ENCODE measurements at places on chromosomes 12 and 14. TPM values are rescaled to one million over a fixed set of nuclear protein-coding genes. Genes with fewer than 3 reads are reported as not detected.

DNA sequence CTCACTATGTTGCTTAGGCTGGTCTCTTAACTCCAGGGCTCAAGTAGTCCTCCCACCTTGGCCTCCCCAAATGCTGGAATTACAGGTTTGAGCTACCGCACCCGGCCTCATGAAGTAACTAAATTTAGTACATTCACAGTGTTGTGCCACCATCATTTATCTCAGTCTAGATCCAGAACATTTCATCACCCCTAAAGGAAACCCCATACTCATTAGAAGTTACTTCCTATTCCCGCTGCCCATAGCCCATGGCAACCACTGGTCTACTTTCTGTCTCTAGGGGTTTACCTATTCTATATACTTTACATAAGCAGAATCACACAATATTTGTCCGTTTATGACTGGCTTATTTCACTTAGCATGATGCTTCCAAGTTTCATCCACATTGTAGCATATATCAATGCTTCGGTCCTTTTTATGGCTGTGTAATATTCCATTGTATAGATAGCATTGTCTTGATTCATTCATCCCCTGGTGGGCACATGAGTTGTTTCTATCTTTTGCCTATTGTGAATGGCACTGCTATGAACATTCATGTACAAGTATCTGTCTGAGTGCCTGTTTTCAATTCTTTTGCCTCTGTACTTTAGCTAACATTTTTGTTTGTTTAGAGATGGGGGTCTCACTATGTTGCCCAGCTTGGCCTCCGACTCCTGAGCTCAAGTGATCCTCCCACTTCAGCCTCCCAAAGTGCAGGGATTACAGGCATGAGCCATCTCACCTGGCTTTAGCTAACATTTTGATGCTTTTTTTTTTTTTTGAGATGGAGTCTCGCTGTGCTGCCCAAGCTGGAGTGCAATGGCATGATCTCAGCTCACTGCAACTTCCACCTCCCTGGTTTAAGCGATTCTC lies 10.2 kb upstream of the SH2B3 start:
- DNase-seq: no peak

GRCh38 chr12:4483885-4484823 lies 38.5 kb upstream of the FGF6 start:
- no peak for DNase-seq

- DNase-seq: no peak
These were observed 581.9 kb downstream of the ALG10 start for GRCh38 chr12:34604227-34604626.

GRCh38 chr12:115574826-115575225 lies 702.7 kb downstream of the MED13L start:
- no peak for DNase-seq

DNA sequence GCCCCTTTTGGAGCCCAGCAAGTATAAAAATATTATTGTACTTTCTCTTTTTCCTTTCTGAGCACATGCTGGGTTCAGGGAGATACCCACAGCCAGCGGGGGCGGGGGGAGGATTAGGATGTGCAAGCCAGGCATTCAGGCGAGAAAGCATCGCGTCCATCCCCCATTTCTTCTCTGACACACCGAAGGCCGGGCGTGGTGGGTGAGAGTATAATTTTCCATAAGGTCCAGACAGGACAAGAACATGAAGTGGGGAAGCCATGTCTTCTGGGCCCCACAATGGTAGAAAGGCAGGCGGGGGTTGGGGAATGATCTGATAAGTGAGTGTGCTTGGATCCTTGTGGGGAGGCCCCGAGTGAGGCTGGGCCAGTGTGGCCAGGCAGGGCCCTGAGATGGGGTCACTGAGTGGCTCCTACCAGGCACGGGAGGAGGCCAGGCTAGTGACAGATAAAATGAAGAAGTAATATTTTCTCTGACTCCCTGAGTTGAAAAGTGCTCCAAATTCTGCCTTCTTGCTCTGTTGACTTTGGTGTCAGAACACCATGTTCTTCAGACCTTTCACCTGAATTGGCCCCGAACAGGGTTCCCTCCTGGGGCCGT lies 10.7 kb upstream of the LRTM2 start:
- no peak for DNase-seq

DNA sequence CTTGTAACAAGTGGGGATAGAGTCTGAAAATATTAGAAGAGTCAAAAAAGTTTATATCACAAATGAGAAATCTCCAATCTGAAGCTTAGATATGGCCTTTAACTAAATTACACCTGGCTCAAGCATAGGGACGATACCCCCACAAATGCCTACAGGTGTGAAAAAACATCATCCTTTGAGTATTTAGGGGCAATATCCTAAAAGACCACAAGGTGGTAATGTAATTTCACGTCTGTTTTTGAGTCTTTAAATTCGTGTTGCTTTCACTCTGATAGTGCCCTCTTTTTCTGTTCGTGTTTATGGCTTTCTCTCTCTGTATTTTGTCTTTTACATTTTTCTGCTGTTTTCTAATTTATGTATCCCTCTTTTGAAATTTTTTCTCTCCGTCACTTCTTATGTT lies 84.3 kb downstream of the ETNK1 start:
- no peak for DNase-seq

- DNase-seq: no peak
These were observed 22.4 kb upstream of the TAS2R42 start for GRCh38 chr12:11209113-11209512.

SELPLG gene
- 9.8 TPM for polyA plus RNA-seq

RNF34 gene
- 55.3 TPM for polyA plus RNA-seq

Data from AG04450 (cell line).